ENCODE measurements at places on chromosomes 1 and 21.

GRCh38 chr1:64940025-64940424 is 26.3 kb downstream of the JAK1 start:
- no peak for DNase-seq

DNA sequence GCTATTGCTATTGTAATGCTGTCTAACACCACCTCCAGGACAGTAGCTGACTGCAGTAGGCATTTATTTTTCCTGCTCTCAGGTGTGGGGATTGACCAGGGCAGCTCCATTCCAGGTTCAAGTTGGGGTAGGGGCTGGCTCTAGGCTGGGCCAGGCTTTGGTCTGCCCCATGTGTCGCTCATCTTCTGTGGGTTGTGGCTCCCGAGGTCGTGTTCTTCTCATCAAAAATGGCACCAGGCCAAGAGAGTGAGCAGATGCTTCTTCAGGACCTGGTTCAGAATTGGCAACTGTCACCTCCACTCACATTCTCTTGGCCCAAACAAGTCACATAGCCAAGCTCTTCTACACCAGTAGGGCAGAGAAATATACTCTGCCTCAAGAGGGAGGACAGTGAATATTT is 133.7 kb downstream of the PTPRU start:
- DNase-seq: no peak

DNA sequence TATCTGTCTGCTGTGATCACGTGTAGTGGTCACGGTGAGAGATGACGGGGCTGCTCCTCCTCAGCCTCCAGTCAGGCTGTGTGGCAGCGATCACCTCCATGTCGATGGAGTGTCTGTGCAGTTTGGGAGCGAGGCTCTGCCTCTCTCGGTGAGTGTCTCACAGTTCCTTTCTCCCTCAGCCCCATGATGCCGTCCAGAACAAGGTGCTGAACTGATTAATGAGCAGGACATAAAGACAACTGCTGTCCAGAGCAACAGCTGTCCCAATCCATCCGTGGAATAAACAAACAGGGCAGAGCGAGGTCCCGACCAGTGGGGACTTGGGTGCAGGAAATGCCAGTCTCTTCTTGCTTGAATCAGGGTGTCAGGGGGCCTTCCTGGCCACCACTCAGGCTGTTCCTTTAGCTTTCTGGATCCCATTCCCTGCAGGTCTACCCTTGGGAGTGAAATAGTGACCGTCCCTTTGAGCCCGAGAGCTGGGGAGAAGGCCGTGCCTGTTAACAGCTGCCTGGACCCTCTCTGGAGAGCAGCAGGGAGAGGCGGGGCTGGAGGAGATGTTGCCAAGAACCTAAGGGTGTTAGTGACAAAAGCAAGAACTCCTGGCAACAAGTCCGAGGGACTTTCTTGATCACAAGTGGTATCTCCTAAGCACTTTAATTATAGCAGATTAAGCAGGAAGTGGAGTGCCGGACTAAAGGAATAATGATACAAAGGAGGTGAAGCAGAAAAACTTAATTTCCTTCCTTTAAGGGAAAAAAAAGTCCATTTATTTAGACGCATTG is 443.9 kb downstream of the KIF26B start:
- DNase-seq: peak; percentile 32

DNA sequence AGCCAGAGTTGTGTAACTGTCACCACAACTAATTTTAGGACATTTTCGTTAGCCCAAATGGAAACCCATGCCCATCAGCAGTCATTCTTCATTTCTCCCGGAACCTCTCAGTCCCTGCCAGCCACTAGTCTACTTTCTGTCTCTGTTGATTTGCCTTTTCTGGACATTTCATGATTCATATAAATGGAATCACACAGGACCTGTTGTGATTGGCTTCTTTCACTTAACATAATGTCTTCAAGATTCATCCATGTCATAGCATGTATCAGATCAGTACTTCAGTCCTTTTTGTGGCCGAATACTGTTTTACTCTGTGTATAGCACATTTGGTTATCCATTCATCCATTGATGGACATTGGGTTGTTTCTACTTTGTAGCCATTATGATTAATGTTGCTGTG is 7.1 kb downstream of the SLC66A1 start:
- DNase-seq: no peak
